Left ventricle myocardium inferior (tissue), 1 donor: ENCODE measurements at places on chromosomes 13 and 19.

DNA sequence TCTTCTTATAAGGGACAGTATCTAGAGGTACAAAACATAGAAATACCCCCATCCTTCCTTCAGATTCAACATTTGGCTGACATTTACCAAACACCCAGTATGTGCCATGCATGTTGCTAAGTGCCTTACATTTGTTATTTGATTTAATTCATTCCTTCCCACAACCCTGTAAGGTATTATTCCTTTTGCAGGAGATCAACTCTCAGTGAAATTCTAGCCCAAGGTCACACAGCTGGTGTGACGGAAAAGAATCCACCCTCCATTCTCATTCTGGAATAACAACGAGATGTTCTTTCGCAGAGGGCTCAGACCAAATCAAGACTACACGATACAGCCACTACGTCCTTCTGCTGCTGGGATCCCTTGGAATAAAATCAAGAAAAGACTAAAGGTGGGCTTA, 67.8 kb downstream of the C13orf42 start:
- no peak for DNase-seq

DNA sequence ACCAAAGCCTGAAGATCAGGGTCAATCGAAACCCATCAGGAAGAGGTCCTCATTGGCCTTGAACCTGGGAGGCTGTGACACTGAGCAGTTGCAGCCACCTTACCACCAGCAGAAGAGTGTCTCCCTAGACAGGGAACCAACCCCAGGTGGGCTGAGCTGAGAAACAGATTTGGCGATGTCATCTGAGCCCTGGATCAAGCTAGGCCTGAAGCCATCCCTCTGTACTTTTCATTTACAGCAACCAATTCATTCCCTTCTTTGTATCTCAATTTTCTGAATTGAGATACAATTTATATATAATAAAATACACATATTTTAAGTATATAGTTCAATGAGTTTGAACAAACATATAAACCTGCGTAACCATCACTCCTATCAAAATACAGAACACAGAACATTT, 14.6 kb downstream of the RHPN2 start:
- no peak for DNase-seq

- DNase-seq: no peak
Measured at GRCh38 chr19:45047188-45047797, 8.4 kb downstream of the CLASRP start.

DNA sequence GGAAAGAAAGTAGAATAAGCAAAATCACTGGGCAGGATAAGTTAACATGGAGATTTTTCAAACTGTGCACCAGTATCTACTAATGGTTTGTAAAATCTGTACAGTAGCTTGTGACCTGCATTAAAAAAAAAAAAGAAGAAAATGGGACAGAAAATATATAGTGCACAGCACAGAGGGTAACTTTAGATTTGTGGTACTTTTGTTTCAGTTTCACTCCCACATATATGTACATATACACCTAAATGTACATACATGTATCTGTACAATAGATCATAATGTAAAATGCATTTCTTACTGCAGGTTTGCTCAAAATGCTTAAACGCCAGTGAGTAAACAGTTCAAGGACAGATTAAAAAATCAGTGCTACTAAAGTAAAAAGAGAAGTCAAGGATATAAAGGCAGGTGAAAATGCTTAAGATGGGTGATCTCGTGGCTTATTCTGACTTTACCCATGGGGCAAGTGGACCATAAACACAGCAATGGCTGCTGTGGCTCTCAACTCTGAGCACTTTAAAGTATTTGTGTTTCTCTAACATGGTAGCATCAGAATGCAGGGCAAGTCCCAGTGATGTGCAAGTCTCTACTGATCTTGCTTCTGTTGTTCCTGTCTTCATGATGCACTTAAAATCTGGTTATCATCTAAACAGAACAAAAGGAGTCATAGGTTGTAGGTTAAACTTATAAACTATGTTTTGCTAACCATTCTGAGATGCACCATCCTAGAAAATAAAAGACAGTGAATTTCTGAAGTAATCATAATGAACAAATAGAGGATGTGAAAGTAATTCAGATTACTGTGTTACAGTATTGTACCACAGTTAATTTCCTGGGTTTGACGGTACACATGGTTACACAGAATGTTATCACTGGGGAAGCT, 112.3 kb downstream of the MIPEP start:
- no peak for DNase-seq

DNA sequence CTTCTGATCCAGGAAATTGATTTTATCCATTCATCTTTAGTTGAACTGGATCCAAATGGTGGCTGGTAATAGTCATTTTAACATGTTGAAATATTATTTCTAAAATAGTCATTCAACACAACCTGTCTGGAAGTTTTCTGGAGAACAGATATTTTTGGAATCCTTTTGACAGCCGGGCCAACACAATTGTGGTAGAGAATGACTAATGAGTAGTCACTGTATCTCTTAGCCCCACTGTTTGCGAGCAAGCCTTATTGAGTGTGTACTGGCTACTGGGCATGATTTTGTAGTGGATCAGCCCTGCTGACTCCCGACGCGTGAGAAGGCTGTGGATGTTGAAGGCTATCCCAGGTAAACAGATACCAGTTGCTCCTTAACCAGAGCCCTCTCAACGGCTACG, 383.4 kb downstream of the ZNF536 start:
- no peak for DNase-seq

GRCh38 chr13:23709536-23709935, 139.3 kb downstream of the TNFRSF19 start:
- no peak for DNase-seq

DNA sequence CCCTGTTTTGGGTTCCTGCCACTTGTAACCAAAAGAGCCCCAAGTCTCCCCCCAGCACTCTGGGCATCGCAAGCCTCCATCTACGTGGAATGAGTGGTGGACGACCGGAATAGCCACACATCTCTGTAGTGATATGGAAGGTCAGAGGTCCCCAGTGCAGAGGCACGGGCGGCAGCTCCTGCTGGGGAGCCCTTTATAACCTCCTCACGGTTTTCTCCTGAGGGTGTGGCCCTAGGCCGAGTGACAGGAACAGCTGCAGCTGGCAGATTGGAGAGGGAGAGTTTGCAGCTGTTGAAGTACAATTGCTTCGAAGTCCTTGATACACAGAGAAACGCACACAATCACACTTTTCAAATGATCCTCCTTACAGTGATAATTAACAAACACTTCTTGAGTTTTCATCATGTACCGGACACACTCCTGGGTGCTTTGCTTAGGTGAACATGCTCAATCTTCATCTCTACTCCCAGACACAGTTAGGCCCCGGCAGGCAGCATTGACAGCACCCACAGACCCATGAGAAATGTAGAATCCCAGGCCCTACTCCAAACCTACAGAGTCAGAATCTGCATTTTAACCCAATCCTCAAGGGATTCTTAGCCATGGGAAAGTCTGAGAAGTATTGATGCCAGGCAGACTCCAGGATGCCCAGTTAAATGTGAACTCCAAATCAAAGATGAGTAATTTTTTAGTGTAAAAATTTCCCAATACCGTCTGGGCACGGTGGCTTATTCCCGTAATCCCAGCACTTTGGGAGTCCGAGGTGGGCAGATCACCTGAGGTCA, 4.9 kb upstream of the ZNF787 start:
- DNase-seq: no peak

DNA sequence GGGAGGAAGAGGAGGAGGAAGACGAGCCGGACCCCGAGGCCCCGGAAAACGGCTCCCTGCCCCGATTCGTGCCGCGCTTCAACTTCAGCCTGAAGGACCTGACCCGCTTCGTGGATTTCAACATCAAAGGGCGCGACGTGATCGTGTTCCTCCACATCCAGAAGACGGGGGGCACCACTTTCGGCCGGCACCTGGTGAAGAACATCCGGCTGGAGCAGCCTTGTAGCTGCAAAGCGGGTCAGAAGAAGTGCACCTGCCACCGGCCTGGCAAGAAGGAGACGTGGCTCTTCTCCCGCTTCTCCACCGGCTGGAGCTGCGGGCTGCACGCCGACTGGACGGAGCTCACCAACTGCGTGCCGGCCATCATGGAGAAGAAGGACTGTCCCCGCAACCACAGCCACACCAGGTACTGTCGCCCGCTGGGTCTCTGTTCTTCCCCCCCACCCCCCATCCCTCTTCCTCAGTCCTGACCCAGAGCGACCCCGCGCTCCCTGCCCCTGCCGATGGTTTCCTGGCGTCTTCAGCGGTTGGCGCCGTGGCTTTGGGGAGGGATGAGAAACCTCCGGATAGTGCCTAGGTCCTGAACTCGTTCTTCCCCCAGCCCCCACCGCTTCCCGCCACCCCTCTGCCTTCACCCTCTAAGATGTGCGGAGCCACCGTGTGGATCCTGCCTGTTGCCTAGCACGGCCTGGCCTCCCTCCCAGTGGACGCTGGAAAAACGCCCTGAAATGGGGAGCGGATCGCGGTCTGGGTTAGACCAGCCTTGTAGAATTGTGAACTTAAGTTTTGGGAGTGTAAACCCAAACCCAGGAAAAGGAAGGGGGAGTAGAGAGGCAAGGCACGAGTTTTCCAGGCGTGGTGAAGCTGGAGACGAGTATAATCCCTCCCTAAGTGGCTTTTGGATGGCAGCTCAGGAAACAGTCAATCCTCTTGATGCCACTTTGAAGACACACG, 1.5 kb downstream of the HS6ST3 start:
- DNase-seq: peak; percentile 14

- no peak for DNase-seq
Measured at GRCh38 chr13:30529085-30529834, 63.5 kb upstream of the HMGB1 start.

GRCh38 chr13:37615276-37615675, 16.7 kb upstream of the POSTN start:
- no peak for DNase-seq

GRCh38 chr13:40552895-40553294, 113.5 kb downstream of the FOXO1 start:
- DNase-seq: no peak

DNA sequence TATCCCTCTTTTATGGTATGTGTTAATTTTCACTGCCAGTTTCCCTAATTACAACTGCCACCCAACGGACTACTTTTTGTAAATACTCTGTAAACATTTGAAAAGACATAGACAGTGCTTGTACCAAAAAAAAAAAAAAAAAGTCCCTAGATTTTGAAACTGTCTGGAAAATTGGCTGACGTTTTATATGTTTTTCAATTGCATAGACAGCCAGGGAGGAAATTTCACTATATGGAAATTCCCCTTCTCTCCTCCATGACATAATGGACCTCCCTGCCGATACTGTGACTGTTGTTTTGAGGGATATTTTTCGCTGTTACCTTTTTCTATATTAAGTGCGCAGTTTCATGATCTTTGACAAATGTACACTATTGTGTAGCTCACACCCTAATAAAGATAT, 43.4 kb downstream of the C13orf42 start:
- no peak for DNase-seq

- DNase-seq: no peak
Measured at GRCh38 chr13:22077764-22078163, 406.9 kb downstream of the FGF9 start.

DNA sequence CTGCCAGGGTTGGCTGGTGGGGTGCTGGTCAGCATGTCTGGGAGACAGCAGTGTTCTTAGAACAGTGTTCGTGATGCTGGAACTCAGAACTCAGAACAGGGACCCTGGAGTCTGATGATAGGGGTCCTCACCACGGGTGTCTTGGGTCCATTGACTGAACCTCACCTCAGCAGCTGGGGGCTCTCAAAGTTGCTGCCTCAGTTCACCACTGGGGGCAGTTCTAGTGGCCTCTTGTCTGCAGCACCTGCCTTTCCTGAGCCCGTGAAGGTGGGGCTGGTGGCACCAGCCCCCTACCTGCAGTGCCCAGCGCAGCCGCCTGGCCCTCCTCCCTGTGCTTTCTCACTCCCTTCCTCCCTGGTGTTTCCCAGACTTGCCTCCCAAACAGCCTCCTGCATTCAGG, 28.5 kb downstream of the SAFB start:
- no peak for DNase-seq

DNA sequence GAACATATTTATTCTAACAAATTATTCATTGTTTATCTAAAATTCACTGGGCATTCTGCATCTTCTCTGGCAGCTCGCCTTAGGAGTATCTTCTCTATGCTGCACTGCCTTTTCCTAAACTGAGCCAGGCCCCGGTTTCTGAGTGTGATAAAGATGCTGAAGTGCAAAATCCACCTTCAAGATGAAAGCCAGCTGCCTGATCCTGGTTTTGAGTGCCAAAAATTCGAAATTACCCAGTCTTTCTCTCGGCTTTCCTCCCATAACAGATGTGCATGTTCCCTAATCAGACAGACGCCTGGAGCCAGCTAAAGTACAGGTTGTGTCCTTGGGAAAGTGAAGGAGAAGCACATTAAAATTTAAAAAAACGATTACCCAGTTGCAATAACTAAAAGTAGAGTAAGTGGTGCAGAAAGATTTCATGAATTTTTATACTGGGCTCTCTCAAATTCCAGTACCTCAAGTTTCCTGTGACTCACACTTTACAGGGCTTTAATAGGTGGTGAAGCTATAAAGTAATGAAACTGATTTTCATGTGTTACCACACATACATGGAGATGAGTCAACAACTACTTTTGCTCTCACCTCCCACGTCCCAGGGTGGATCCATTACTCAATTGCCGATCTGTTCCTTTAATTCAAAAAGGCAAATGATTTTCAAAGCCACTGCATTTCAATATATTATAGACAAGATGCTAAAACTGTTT, 65.0 kb upstream of the GTF2F2 start:
- DNase-seq: no peak

DNA sequence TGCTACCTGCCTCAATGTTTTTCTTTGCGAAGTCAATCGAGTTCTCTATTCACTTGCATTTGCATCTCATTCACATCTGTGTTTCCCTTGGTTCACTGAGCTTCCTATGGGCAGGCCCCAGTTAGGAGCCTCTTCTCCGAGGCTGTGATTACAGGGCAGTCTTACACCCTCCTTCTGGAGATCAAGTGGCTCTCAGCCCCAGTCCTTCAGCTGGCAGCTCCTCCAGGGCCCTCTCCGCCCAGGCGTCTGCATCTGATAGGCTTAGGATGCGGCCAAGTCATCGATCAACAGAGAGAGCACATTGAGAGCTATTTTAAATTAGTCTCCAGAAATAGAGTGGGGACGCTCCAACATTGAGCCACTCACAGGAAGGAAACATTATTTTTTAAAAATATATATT, 44.2 kb downstream of the MBNL2 start:
- DNase-seq: no peak

GRCh38 chr13:45678282-45678681, 23.8 kb upstream of the CBY2 start:
- no peak for DNase-seq

GRCh38 chr19:5579697-5580096, 11.9 kb upstream of the TINCR start:
- no peak for DNase-seq

DNA sequence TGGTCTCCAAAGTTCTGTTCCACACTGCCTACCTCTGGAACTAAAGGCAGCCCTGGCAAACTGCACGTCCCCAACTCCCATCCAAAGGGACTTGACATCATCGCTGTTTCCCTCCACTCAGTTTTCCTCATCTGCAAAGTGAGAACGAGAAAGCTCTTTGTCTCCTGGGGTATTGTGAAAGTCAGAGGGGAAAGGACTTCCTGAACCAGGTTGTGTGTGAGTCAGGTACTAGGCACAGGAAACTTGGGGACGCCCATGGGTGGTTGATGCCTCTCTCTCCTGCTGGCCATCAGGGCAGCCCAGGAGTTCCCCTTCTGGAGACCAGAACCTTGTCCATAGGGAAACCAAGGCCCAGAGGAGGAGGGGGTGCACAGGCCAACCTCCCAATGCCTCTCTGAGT, 4.7 kb downstream of the CRLF1 start:
- no peak for DNase-seq

- DNase-seq: no peak
Measured at GRCh38 chr13:105377452-105377851, 1158.0 kb downstream of the EFNB2 start.

GRCh38 chr19:17450264-17451075, 2.0 kb upstream of the TMEM221 start:
- DNase-seq: no peak

- DNase-seq: peak; percentile 15
Measured at GRCh38 chr19:12364391-12365235, 870 bp downstream of the ZNF442 start.
